Nucleus accumbens (tissue), 56 donors: ENCODE measurements at places on chromosomes 2 and 18.
A peak's percentile ranks its signal among the peaks of the same experiment; 100 is the strongest.

GRCh38 chr18:21141668-21142422, 30.2 kb upstream of the ROCK1 start:
- DNase-seq, result no peak

DNA sequence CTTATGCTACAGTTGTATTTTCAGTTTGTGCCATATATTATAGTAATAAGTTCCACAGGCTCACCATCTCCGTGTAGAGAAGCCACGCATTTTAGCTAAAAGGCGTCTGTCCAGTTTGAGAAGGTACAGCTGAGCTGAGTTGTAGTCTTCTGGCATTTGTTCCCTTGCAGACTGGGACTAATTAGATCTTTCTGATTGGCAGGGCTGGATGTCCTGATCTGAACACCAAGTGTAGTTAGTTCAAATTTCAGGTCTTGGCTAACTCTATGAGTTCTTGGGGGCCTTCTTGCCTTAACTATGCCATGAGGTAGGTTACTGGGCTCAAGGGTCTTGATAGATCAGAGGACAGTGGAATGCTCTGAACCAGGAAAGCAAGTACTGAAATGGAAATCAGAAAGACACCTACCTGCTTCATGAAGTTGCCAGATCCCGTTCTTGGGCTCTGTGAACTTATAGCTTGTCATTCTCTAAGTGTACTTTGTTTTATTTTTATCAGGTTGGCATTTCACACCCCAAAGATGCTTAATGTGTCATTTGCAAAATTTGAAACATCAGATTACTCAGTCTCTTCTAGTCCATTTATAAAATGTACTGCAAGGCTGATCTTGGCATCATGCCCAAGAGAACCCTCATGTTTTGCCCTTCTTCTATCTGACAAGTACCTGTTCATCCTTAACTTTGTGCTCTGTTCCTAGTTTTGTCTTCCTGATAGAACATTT, 93.7 kb downstream of the PLCL1 start:
- DNase-seq, result no peak

DNA sequence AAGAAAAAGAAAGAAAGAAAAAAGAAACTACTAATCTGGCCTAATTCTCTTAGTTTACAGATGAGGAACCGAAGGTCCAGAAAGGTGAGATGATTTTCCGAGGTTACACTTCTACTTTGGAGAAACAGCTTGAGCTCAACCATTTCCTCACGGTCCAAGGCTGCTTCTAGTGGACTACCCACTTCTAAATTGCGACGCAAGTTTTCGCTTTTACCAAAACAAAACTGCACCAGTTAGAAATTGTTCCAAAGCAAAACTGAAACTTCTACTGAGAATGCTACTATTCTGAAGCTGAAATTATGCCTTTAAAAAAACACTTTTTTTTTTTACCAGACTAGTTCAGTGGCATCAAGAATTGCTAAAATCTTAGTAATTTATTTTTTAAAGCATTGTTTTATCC, 101.6 kb downstream of the INO80D start:
- DNase-seq, result no peak

DNA sequence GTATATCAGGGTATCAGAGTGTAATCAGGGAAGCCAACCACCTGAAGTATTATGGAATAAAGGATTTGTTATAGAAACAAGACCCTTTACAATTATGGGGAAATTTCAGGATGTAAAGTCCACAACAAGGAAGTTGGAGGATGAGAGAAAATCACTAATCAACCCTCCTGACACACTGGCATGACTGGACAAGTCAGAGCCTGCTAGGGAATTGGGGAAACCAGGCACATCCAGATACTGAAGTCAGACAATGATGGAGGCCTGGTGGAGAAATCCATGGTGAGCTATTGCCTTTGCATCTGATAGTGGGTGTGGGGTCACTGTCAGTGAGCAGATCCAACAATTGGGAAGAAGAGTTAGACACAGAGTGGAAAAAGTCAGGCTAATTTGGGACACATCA, 158.8 kb upstream of the FBXO11 start:
- DNase-seq, result no peak

DNA sequence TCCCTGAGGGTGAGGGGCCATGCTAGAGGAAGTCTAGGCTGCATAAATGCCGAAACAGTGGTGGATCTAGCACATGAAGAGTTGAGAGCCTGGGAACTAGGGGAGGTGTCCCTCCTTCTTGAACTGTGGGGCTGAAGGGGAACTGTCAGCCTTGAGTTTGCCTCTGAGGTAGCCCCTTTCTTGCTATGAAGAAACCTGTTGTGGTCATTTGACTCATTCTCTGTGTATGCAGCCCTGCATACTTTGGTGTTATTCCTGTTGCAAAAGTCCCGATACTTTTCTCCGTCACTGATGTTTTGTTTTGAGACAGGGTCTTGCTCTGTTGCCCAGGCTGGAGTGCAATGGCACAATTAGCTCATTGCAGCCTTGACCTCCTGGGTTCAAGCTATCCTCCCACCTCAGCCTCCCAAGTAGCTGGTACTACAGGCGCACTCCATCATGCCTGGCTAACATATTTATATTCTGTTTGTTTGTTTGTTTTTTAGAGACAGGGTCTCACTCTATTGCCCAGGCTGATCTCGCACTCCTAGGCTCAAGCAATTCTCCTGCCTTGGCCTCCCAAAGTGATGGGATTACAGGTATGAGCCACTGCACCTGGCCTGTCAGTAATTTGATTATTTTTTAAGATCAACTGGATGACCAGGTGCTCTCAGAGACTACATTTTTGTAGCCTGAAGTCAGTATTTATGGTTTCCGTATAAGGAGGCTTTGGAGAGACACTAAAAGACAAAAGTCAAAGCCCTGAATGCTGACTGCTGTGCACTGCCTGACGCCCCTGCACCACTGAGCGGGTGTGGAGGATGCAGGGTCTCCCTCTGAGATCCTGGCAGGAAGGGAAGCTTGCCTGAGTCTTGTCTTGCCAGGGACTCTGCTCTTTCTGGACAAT, 126.0 kb upstream of the MSH6 start:
- DNase-seq, result no peak

DNA sequence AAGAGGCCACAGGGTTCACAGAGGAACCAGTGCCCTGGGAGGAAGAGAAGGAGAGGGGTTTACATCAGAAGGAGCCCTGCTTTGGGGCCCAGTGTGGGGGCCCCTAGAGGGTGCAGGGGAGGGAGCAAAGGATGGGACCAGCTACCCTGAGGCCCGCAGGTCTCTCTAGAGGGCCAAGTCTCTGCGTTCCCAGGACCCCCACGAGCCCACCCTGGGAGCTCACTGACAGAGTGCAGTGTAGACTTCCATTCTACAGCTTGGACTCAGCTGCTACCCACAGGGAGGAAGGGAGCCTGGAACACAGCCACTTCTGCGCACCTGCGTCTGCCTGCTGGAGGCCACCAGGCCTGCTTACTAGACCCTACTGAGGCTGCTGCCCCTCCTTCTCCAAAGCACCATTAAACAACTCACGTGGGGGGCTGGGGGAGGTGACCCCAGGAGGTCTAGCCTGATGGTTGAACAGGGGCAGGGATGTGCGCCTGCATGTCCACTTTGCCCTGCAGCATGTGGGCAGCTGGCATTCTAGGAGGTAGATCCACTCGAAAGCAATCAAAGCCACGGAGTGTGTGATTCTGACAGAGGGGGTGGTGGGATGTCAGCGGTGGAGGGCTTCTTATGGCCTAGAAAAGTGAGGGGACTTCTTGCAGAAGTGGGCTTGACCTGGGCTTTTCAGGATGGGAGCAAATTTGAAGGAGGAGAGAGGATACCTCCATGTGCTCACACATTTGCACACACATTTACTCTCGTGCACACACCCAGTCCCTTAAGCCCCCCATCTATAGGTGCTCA, 90.2 kb downstream of the ZFP36L2 start:
- DNase-seq, result no peak

- DNase-seq, result no peak
Observed at GRCh38 chr2:38659115-38659514, 6.8 kb upstream of the GALM start.

DNA sequence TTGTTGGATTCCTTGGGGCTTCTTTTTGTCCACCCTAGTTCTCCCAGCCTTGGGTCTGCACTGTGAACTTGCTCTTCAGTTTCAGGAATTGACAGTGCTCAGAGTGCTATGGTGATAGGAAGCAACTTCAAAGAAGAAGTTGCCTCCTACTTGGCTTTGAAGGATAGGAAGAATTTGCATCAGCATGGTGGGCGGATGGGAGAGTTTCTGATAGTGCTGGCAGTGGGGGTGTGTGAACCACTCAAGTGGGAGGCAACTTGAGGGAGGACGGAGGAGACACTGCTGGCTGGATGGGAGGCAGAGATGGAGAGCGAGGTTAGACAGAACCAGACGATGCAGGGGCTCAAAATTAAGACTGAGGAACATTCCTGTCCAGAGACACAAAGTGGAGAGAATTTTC, 164.4 kb upstream of the SKOR2 start:
- no peak for DNase-seq

- DNase-seq, result no peak
Observed at GRCh38 chr2:155815851-155816250, 516.7 kb downstream of the NR4A2 start.

DNA sequence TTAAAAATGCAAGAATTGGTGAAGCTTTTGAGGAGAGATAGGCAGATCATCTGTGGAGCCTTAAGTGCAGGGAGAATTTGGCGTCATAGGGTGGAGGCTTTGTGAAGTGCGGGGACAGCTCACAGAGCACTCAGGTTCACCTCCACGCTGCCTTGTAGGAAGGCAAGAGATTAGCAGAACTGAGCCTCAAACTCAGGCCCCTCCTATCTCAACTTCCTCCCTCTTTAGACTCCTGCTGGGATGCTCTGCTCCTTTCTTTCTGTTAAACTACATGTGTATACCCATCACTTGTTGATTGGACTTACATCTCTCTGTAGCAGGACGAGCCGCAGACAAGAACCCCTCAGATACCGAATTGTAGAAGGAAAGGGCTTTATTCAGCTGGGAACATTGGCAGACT, 422.2 kb downstream of the SETBP1 start:
- DNase-seq, result no peak

DNA sequence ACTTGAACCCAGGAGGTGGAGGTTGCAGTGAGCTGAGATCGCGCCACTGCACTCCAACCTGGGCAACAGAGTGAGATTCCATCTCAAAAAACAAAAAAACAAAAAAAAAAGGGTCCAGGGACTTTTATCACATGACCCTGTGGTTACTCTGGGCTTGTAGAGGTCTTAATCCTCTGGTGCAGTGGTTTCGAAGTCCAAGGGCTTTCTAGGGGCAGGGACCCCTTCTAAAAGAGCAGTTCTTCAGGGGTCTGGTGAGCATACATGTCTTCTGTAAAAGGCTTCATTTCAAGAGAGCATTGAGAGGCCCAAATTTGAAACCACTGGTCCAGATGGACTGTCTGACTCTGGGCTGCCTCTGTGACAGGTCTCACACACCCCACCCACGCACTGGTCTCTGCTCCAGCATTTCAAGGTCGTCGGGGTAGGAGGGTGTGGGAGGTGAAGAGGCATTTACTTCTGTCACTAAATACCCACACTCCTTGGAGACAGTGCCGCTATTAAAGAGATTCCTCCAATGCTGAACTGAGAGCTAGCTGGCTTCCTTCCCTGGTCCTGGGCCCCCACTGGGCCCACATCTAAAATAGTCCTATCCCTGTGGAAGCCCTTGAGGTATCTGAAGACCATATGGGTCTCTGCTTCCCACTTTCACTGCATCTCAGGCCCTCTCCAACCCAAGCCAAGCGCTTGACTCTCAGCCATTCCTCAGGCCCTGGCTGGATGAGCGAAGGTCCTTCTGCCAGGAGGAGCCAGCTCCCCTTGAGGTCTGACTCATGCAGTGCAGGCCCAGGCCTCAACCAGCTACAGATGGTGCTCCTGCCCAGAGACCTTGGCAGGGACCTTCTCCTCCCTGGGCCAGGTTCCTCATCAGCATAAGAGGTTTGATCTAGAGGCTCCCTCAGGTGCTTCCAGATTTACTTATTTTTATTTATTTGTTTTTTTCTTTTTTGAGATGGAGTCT, 44.8 kb downstream of the PAX8 start:
- DNase-seq, result no peak

DNA sequence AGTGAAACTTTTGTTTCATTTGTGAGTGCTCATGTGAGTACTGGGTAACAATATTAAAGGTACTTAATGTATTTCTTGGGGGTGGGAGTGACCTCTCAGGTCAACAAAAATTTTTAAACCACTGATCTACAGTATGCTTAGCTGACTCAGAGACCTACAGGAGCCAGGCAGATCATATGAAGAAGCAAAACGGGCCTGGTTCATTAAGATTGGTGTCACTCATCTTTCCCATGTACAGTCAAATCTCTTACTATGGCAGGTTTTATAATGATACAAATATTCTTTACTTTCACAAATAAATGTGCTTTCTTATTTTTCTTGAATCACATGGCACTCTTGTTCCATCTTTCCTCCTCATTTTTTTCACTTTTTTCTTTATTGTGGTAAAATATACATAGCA, 7.7 kb upstream of the TMSB10 start:
- DNase-seq, result no peak

- DNase-seq, result peak; percentile 6
Observed at GRCh38 chr2:157830696-157831570, 45.2 kb downstream of the ACVR1 start.
